Tracheal epithelial cell (primary cell): ENCODE measurements at places on chromosomes 12 and 14. TPM values are rescaled to one million over a fixed set of nuclear protein-coding genes. Genes with fewer than 3 reads are reported as not detected.

ARHGAP9 gene
- total RNA-seq: not detected in 2 replicates

SLC6A12 gene
- 0.48 TPM in 1 of 2 replicates, not detected in the other for total RNA-seq

KLHL33 gene
- total RNA-seq: not detected in 2 replicates

SPATS2 gene
- 21.7 and 22.4 TPM in 2 replicates for total RNA-seq

CHGA gene
- total RNA-seq: not detected in 2 replicates

B4GALNT3 gene
- total RNA-seq: 5.5 and 10.6 TPM in 2 replicates

GLRX5 gene
- 46.3 and 58.8 TPM in 2 replicates for total RNA-seq

EFS gene
- total RNA-seq: 6.3 and 7.7 TPM in 2 replicates
